Renal cortex interstitium (tissue), 15 donors: ENCODE measurements at places on chromosomes 3 and 15. TPM values are rescaled to one million over a fixed set of nuclear protein-coding genes. Genes with fewer than 3 reads are reported as not detected.

DNA sequence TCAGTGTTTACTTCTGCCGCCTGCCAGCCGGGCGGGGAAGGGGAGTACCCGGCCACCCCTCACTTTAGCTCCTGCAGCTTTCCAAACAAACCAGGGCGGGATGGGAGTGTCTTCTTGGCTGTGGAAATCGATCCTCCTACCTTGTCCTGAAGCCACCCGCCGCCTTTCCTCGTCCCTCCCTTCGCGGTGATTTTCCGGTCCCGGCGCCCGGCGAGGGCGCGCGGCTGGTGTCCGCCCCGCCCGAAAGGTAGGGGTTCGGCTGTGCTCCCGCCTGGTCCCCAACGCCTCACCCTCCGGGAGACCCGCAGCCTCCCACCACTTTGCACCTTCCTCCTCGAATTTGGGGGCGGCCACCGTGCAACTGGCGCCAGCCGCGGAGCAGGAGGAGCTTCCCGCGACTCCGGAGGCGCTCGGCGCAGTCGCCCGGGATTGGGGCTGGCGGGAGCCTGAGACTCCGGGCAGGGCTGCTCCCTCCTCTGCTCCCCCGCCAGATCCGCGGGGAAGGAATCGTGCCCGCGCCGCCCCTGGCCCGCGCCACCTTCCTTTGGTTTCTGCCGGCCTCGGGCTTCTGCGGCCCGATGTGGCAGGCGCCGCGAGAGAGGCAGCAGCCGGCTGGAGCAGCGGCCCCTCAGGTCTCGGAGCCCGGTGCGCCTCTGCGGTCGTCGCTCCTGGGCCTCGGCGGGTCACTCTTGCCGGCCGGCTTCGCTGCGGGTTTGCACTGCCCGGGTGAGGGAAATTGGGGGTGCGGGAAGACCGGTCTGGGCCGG is 30.7 kb upstream of the ST3GAL6 start:
- peak; percentile 54 for DNase-seq

DNA sequence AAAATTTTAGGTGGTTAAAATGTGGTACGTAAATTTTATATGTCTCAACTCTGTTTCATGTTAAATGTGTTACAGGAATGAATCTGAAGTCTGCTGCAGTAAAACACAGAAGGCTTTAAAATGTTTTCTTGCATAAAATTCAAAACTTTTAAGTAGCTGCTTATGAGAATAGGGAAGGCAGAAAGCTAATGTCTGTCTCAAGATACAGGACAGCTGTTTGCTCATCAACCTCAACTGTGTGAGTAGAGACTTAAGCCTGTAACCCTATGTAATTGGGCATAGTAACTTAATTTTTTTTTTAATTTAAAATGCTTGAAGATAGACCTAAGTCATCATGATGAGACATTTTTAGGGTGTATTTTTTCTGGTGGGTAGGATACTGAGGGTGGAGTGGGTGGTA is 38.9 kb downstream of the ZFAND6 start:
- DNase-seq = no peak

GRCh38 chr3:89239774-89240173 is 132.4 kb downstream of the EPHA3 start:
- DNase-seq = no peak

The CLSTN2 gene
- 2.6 TPM for polyA plus RNA-seq

DNA sequence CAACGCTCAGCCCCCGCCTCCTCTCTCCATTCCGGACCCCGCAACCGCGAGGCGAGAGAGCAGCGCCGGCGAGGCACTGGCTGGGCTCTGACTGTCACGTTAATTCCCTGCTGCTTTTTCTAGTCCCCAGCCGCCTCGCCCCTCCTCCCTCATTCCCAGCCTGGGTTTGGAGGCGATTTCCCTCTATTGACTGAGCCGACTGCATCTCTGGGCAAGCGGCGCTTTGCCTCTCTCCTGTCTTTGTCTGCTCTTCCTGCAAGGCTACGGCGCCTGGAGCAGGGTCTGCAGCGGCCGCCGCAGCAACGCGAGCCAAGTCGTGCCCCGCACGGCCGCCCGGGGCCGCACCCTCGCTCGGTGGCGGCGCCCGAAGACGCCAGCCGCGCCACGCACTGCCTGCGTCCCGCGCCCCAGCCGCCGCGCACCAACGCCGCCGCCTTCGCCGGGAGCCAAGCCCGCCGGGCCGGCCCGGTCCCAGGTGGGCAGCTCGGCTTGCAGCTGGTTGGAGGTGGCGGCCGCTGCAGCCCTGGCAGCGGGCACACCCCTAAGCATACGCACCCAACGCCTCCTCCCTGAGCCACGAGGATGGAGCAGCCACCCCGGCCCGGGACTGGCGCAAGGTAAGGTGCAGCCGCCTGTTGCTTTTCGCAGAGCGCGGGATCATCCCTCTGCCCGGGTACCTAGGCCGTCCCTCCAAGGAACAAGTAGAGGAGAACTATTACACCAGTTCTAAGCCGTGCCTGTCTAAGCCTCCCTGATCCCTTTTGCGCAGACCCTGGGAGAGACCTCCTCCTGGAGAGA is at the start of gene LRRC3B:
Gene LRRC3B, plus strand, starts transcription at position 152 of the 798 bp plus-strand sequence. CDS start 86,901 bp downstream, outside the sequence.
- DNase-seq = peak; percentile 34

- DNase-seq = no peak
Measured at GRCh38 chr3:58667704-58668103, 1.1 kb upstream of the FAM3D start.

GRCh38 chr15:62492900-62493299 is 327.8 kb upstream of the C2CD4B start:
- no peak for DNase-seq

GRCh38 chr3:183566880-183567279 is 11.4 kb upstream of the KLHL6 start:
- DNase-seq = no peak

The RTP3 gene
- not detected for polyA plus RNA-seq

DNA sequence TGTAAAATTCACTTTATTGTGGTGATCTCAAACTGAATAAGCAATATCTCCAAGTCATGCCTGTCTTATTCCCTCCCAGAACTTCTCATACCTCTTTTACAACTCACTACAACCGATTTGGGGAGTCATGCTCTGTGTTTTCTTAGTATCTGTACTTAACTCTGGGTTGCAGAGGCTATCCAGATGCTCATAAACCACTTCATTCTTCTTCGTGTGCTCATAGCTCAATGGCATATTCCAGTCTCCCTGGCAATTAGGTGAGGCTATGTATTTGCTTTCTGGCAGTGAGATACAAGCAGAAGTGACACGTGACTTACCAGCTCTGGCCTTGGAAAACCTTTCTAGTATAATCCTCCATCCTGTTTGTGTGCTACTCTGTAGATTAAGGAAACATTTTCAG is 360.9 kb downstream of the ZNF385D start:
- DNase-seq = no peak

GRCh38 chr15:51390241-51390965 is 48.9 kb downstream of the GLDN start:
- no peak for DNase-seq

DNA sequence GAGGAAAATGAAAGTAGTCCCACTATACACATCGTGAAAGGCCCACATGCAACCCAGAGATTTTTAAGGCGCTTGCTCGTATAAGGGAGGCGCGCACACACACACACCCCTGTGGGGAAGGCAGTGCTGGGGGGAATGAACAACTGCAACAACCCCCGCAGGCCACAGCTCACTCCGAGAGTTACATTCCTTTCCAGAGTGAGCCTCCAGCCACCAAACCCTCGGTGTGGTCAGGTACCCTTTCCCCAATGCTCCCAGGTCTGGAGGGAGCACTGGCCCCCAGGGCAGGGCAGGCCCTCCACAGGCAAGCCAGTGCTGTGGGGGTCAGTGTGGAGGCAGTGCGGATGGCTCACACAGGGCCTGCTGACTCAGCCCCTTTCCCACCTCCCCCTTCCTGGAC is 115.6 kb downstream of the OCA2 start:
- no peak for DNase-seq

- DNase-seq = no peak
Measured at GRCh38 chr3:70620956-70621355, 308.5 kb upstream of the MDFIC2 start.

DNA sequence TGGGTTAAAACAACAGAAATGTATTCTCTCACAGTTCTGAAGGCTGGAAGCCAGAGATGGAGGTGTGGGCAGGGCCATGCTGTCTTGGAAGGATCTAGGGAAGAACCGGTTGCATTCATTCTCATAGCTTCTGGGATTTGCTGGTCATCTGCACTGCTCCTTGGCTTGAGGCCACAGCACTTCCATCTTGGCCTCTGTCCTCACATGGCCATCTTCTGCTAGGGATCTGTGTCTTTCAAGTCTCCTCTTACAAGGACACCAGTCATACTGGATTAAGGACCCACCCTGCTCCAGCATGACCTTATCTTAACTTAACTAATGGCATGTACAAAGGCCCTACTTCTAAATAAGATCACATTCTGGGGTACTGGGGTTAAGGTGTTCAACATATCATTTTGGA is 47.7 kb downstream of the RPLP1 start:
- DNase-seq = no peak

DNA sequence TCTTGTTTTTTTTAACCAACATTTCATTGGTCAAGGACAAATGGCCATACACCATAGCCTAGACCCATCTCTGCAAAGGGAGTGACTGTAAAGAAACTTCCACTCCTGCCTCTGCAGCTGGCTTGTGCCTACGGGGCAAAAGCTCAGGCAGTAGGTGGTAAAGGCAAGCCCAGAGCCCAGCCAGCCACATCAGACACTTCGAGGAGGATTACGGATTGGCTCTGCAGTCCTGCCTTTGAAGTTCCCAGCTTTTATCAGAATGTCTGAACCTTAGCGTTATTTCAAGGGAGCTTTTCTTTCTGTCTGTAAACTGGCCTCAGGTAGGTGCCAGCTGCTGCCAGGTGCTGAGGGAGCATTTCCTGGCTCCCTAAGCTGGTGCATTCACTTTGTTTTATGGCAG is 15.6 kb downstream of the ZNF710 start:
- no peak for DNase-seq

The MYLK gene
- 125 TPM for polyA plus RNA-seq

DNA sequence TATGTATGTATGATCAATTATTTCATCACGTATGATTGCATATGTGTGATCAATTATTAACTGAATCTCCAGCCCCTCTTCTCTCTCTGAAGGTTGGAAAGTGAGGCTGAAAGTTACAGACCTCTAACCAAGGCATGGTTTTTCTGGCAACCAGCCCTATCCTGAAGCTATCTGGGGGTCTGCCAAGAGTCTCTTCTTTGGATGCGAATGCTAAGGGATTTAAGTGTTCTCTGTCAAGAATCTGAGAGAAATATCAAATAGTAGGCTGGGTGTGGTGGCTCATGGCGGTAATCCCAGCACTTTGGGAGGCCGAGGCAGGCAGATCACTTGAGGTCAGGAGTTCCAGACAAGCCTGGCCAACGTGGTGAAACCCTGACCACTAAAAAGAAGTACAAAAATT is 8.1 kb downstream of the NKTR start:
- no peak for DNase-seq

DNA sequence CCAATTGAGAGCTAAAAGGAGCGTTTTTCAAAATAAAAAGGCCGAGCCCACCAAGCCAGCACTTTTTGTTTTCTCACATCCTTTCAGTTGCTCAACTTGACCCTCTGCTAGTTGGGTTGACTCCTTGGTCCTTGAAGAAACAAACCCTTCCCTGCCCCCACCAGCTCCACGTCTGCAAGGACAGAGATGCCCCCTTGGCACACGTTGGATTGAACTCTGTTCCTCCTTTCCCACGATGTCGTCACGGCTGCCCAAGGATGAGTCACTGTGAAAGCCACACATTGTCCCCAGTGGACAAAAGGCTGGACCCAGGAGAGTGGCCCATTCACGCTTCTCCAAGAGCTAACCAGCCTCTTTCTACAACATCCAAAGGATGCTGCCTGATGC is 43.0 kb upstream of the SPATA12 start:
- no peak for DNase-seq

DNA sequence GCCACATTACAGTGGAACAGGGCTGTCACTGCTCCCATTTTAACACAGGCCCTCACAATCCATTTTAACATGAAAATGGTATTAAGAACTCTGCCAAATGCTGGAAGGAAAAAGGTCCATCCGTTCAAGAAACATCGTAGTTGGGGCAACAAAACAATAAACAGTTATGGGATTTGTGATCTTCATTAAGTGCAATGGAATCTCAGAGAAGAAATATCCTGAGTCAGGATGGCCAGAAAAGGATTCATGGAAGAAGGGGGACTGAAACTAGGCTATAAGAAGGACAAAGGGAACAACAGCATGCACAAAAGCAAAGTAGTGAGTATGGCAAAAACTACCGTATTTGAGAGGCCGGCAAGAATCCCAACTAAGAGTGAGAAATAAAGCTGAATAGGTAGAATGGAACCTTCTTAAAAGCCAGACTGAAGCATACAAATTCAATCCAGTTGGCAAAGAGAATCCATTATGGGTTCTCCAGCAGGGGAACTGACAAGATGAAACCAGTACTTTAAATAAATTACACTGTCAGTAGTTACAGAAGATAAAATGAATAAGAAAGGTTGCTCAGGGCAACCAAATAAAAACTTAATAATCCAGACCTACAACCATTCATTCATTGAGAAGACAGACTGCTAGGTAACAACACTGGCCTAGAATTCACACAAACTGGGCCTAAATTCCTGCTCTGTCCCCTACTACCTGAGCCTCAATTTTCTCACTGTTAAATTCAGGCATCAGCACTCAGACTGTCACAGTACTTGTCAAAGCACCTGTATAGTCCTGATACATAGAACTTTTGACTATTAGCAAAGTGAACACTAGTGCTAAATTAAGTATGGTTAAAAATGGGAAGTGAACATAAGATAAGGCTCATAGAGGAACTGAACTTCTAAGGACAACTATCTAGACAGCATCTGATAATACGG is 6.3 kb downstream of the TBL1XR1 start:
- no peak for DNase-seq

DNA sequence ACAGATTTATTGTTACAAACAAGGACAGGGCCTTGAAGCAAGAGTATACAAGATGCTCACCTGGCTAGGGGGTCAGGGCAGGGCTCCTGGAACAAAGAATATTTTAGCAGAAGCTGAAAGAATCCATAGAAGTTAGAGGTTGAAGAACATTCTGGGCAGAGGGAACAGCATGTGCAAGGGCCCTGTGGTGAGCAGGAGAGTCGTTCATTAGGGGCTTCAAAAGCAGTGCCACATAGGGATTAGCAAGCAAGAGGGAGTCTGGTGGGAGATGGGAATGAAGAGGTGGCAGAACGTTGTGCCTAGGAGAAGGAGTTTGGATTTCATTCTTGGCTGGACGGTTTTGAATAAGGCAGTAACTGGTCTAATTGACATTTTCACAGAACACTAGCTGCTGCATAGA is 22.9 kb downstream of the DNAJB8 start:
- DNase-seq = no peak

DNA sequence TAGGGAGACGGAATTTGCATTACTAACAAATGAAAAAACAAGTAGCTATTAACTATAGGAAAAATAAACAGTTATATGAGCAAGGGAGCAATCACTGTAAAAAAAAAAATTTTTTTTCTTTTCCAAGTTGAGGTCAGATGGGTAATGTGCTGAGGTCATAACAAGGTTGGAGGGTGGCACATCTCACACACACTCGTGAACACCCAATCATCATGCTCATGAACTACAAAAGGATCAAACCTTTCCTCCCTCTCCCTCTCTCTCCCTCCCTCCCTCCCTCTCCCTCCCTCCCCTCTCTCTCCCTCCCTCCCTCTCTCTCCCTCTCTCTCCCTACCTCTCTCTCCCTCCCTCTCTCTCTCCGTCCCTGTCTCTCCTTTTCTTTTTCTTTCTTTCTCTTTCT is 97.9 kb upstream of the CGNL1 start:
- no peak for DNase-seq
